ENCODE measurements at places on chromosomes 1 and 21.
A peak's percentile ranks its signal among the peaks of the same experiment; 100 is the strongest.

DNA sequence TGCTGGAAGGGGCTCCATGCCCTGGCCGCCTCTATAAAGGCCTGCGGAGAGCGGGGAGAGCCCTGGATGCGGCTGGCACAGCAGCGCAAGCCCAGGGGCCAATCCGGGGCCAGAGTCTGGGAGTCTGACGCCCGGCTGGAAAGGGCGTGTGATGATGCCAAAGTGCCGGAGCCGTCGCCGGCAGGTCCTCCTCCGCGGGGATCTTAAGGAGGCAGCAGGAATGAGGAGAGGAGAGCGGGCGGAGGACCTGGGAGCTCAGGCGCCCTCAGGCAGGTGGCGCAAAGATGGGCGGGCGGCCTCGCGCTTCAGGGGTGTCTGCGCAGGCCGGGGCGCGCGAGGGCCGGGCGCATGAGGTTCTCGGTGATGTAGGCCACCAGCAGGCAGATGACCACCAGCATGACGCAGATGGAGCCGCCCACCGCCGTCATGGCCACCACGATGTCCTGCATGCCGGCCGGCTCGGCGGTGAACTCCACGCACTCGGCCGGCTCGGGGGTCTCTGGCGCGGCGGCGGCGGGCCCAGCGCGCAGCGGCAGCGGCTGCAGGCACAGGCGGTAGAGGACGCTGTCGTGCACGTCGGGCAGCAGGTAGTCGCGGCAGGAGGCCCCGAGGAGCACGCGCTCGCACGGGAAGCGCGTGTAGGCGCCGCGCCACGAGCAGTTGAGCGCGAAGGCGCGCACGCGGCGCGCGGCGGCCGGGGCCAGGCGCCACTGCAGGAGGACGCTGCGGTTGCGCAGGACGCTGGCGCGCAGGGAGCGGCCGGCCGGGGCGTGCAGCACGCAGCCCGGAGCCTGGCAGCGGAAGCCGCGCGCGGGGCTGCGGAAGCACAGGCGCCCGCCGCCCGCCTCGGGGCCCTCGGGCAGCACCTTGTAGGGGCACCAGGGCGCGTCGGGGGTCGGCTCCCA, 653 bp downstream of the FNDC10 start:
- DNase-seq = no peak

GRCh38 chr21:16279731-16280581, 550.2 kb downstream of the USP25 start:
- DNase-seq = peak; percentile 58

GRCh38 chr1:230458509-230458908, 32.4 kb upstream of the PGBD5 start:
- peak; percentile 5 for DNase-seq

GRCh38 chr1:223123011-223123610, 19.9 kb downstream of the TLR5 start:
- no peak for DNase-seq

GRCh38 chr1:231161667-231162296, at the start of gene TRIM67:
Gene TRIM67, plus strand, starts transcription at chr1:231162058. Its CDS starts 912 bp downstream, at chr1:231162970.
- no peak for DNase-seq

GRCh38 chr1:206551986-206552326, 44.6 kb downstream of the RASSF5 start:
- DNase-seq = no peak

DNA sequence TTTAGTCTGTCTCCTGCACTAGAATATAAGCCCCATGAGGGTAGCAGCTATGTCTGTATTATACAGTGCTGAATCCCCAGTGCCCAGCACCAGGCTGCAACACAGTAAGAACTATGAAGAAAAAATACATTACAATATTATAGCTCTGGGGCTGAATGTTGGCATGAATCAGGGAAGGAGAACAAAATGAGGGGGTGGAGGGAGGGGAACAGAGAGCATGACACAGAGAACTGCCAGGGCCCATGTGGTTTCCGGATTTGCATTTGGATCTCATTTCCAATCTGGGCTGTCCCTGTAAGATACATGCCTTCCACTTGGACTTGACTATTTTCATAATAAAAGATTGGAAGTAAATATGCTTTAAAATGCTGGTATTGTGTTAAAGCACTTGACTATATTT, 35.8 kb downstream of the C1orf198 start:
- DNase-seq = no peak

DNA sequence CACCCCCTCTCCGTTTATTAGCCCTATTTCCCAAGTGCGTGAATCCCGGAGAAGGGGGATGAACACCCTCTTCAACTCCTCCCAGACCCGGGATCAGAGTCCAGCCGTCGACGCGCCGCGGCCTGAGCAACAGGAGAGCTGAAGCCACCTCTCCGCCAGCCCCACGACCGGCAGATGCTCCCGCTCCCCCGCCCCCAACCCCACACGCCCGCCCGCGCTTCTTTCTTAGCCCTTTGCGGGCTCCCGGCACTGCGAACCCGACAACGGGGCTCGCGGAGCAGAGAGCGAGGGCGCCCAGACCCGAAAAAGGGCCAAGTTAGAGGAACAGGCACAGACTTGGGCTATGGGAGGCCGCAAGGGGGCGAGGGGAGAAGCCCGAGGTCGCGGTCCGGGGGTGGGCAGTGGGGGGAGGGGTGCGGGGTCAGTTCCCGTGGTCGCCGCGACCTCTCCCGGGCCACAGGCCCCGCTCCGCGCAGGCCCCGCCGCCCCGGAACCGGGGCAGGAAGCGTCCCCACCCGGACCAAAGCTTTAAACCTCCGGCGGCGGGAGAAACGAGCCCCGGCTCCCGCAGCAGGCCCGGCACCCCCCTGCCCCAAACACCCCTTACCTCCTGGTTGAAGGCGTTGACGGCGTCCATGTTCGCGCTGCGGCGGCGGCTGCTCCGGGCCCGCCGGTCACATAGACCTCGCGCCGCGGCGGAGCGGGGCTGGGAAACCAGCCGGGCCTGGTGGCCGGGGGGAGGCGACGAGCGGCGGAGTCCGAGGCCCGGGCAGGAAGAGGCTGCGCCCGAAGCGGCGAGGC, 662 bp downstream of the SCAF4 start:
- DNase-seq = peak; percentile 54

- DNase-seq = peak; percentile 97
Measured at GRCh38 chr1:169109561-169110134, 3.2 kb downstream of the ATP1B1 start.

- peak; percentile 26 for DNase-seq
Measured at GRCh38 chr1:42209526-42210251, 45.1 kb upstream of the GUCA2A start.

DNA sequence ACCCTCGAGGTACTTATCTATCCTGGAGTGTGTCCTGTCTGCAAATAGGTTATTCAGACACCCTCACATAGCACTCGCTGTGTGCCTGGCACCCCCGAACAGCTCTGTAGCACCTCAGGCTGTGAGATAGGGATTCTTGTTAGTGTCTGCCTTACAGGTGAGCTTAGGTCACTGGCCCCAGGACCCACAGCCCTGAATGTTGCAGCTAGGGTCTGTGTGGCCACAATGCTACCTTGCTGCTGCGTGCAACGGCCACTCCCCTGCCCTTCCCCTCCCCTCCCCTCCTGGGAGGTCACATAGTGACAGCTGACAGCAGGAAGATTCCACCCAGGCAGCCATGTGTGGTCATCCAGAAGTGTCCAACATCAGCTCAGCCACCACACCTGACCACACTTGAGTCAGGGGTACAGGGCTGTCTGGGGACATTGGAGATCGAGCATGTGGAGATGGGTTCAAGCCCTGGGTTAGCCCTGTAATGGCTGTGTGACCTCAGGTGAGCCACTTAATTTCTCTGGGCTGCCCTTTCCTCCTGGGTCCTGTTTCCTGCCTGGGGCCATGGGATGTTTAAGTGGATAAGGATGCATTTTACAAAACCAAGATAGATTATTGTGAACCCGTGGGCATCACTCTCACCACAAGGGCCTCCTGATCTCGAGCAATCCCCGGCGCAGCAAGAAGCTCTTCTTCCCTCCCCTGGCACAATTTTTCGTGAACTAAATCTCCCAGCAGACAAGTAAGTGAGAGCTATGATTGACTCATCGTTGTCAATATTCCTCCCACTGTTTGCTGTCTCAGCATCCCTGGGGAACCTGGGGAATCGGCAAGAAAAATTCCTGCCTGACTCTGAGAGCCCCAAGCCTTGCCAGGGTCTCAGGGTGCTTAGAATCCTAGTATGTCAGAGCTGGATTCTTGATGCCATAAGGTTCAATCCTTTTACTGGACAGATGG, 208.7 kb downstream of the PTPRU start:
- DNase-seq = no peak

- DNase-seq = peak; percentile 63
Measured at GRCh38 chr21:37257967-37258877, 8.9 kb downstream of the VPS26C start.

GRCh38 chr1:1914101-1914970, 724 bp upstream of the CALML6 start:
- no peak for DNase-seq

- DNase-seq = no peak
Measured at GRCh38 chr1:168907053-168907452, 178.0 kb upstream of the DPT start.

GRCh38 chr1:64195081-64195395, 8.4 kb upstream of the UBE2U start:
- DNase-seq = peak; percentile 29

DNA sequence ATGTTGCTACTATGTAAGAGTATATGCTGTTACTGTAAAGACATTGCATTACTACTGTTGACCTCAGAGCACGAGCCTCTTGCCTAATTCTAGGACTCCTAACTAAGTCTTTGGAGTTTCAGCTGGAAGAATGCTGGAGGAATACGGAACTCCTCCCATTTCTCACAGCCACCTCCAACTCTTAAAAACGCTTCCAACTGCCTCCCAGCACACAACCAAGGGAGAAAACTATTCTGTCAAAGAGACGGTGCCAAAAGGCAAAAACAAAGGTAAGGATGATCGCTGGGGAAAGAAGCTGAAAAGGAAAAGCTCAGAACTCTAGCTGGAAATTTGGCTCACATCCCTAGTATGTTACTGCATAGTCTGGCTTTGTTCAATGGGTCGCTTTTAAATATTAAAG, at the start of gene FMO2:
Gene FMO2, plus strand, starts transcription at position 210 of the 400 bp plus-strand sequence. CDS start 414 bp downstream, outside the sequence.
- peak; percentile 54 for DNase-seq
